ENCODE measurements at places on chromosomes 6 and 20.

DNA sequence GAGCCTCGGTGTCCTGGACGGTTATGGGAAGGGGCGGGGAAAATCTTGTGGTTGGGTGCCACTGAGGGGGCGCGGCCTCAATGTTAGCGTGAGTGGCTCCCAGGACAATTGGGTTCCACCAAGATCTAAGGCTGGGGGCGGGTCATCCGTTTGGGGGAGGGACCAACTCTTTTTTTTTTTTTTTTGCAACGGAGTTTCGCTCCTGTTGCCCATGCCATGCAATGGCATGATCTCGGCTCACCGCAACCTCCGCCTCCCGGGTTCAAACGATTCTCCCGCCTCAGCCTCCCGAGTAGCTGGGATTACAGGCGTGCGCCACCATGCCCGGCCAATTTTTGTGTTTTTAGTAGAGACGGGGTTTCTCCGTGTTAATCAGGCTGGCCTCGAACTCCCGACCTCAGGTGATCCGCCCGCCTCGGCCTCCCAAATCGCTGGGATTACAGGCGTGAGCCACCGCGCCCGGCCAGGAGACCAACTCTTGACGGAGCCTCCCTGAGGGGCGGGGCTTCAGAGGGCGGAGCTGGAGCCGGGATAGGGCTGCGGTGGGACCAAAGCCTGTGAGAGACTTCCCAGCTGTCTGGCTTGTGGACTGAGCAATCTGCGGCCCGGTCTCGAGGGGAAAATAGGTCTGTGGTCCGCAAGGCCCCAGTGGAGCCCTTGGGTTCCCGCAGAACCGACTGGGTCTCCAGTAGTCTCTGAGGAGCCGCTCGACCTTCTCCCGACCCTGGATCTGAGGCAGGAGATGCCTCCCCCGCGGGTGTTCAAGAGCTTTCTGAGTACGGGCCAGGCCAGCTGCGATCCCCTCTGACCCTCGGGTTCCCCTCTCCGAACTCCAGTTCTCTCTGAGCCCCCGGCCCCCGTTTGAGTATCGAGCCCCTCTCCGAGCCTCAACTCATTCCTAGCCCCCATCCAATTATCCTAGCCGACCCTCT, 1.1 kb downstream of the SPAG4 start:
- DNase-seq: peak; percentile 91

GRCh38 chr6:105874835-105875626, 211.1 kb upstream of the PRDM1 start:
- no peak for DNase-seq

- DNase-seq: no peak
These were observed 38.3 kb upstream of the SMLR1 start for GRCh38 chr6:130788954-130789353.

DNA sequence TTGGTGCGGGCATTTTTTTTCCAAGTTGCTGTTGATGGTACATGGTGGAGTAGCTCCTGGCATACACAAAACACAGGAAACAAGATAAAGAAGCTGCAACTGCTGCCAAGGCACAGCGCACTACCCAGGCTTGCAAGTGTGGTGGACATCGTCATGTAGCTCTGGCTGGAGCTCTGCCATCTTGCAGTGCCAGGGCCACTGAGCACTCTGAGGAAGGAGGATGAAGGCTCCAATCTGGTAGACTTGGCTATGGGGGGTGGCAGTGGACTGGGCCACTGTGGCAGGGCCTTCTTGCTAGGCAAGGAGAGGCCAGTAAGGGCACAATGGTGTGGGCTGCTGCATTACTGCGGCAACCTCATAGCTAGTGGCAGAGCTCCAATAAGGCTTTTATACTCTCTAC, 263.5 kb downstream of the CENPW start:
- no peak for DNase-seq

- no peak for DNase-seq
These were observed 111.0 kb downstream of the SOBP start for GRCh38 chr6:107600936-107601335.

- DNase-seq: no peak
These were observed 11.3 kb downstream of the NT5E start for GRCh38 chr6:85460921-85461797.

DNA sequence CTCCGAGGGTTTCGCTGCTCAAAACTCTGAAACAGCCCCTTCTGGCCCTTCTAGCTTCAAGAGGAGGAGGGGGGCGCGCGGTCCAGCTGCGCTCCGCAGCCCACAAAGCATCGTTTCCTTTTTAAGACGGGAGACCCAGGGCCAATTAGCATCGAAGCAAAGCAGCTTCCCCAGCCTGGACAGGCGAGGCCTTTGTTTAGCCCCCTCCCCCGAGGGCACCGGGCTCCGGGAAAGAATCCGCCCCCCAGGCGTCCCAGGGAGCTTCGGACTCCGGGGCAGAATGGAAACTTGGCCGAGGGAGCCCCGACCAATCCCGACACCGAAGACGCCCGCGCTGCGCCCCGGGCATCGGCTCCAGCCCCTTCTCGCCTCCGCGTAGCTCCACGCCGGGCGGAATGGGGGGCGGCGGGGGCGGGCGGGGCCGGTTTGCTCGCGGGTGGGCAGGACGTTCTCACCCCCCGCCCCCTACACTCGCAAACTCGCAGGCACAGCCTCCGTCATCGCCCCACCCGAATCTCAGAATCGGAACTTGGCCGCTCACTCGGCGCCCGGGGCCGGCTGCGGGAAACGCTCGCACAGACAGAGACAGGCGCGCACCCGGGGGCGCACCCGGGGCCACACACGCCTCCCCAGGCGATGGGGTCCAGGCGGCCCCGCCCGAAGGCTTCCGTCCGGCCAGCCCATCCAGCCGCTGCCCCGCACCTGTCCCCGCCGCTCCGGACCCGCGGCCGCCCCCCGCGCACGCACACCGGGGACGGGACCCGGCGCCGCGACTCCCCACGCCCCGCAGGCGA, 628 bp downstream of the NKAIN4 start:
- DNase-seq: peak; percentile 29

DNA sequence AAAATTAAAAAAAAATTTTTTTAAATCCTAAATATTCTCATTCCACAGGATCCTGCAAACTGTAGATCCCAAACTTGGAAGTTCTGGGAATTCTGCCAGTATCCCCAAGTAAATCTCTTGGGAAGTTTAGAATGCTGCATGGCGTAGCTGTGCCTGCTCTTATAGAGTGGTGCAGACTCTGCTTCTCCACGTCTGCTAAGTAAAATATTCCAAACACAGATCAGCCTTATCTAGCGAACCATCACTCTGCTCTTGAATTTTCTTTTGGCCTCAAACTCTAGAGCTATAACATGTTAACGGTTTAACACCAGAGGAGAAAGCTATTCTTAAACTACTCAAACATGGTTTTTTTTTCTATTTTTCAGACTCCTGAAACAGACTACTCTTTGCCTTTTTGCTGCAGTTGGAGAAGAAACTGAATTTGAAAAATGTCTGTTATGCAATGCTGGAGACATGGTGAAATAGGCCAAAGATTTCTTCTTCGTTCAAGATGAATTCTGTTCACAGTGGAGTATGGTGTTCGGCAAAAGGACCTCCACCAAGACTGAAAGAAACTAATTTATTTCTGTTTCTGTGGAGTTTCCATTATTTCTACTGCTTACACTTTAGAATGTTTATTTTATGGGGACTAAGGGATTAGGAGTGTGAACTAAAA, 138.5 kb upstream of the AKAP12 start:
- no peak for DNase-seq

GRCh38 chr6:77548662-77549366, 85.5 kb upstream of the HTR1B start:
- no peak for DNase-seq

DNA sequence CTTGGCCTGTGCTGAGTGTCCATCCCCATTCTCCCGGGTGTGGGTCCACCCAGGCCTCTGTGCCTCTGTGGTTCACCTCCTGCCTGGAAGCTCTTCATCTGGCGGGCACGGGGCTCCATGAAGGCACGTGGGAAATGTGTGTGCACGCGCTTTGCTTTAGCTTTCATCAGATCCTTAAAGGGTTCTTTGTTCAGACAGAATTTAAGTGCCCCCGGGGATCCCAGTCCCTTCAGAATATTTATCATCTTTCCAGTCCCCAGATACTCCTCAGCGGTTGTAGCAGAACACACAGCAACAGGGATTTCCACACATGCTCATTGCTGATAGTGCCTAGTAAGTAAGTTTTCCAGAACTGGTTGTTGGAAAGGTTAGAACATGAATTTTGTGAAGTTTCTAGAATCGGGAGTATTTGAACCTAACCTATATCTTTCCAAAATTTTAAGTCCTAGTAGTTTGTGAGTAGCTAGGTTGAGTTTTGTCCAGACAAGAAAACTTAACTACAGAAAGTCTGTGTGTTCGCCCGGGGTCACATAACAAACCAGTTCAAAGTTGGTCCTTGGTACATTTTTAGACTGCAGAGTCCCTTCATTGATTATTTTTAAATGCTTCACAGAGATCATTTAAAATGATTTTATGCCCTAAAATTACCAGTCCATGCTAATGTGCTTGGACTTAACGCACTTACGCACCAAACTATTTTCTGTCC, 67.7 kb downstream of the RPP40 start:
- DNase-seq: peak; percentile 17

GRCh38 chr6:68651011-68651985, 16.2 kb downstream of the ADGRB3 start:
- peak; percentile 23 for DNase-seq

DNA sequence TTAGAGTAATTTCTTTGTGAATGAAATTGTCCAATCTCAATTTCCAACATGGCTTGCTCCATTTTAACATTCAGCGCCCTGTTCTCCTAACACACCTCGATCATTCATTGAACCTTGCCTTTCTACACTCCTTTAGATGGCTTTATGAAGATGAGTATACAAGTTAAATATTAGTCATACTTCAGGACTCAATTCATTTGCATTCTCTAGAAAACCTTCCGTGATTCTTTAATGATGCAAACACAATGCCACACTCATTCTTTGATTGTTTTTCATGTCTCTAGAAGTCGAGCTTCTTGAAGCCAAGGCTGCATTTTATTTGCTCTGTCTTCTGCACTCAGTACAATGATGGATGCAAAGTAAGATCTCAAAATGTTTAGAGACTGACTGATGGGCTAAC, 641.2 kb downstream of the DOK5 start:
- no peak for DNase-seq

- no peak for DNase-seq
These were observed 39.6 kb upstream of the BCAS1 start for GRCh38 chr20:54110041-54110440.

DNA sequence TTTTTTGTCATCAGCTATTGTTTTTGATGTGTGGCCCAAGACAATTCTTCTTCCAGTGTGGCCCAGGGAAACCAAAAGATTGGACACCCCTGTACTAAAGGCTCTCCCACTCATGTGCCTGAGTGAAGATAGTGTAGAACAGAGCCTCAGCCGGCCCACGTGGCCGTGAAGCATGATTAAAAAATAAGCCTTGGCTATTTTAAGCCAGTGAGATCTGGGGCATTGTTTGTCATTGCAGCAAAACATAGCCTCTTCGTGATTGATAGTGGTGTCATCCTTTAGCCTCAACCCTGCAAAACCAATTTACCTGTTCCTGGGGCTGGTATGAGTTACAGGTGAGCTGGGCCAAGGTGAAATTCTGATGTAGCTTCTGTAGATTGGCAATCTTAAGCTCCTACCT, 85.3 kb downstream of the TULP4 start:
- DNase-seq: no peak

- no peak for DNase-seq
These were observed 89.3 kb downstream of the HTR1B start for GRCh38 chr6:77373955-77374354.

GRCh38 chr6:11458509-11458908, 79.0 kb upstream of the TMEM170B start:
- DNase-seq: no peak

GRCh38 chr6:159068904-159069578, 24.2 kb upstream of the TAGAP start:
- DNase-seq: no peak

GRCh38 chr6:24660105-24660504, 6.6 kb downstream of the TDP2 start:
- DNase-seq: no peak

DNA sequence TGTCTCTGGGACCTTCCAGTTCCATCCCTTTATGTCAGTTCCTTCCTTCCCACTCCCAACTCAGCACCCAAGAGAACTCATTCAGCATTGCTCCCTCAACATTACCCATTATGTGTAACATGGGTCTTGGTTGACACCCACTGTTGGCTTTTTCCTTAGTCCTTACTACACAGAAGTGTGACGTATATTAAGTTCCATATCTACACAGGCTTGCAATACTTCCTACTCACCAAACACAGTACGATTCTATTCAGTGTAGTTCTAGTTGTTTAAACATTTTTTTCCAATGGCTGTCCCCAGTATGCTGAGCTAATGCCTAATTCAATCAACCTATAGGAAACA, 37.7 kb downstream of the ARHGAP18 start:
- no peak for DNase-seq

DNA sequence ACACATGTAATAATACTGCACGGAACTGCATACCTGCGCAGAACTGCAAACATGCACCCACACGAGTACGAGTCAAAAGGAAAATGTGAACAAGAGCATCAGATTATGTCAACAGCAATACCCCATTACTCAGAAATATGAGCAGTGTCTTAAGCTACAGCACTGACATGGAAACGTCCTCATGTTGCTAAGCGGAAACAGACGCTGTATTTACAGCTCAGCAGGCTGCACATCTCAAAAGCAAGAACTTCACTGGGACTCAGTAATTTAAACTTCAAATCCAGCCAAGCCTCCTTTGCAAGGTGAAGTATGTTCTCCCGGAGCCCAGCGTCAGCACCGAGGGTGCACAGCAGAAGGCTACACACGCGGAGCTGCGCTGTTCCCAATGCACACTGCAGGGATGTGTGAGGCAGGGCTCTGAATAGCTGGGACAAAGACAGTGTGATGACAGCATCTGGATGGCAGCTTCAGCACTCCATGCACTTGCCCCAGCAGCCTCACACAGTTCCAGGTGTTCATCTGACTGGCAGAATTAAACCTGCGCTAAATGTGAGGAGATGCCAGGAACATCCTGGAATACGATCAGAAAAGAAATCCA, 202.8 kb downstream of the WDR27 start:
- no peak for DNase-seq

- DNase-seq: peak; percentile 15
These were observed 67.5 kb downstream of the KCNQ5 start for GRCh38 chr6:72689107-72689954.

- no peak for DNase-seq
These were observed 6.7 kb upstream of the RBM38 start for GRCh38 chr20:57384486-57384885.

- DNase-seq: no peak
These were observed 52.6 kb downstream of the ANKRD60 start for GRCh38 chr20:58175836-58176235.

- DNase-seq: no peak
These were observed 45.0 kb upstream of the IRF4 start for GRCh38 chr6:346386-347030.

GRCh38 chr6:151335930-151336329, 55.4 kb downstream of the ZBTB2 start:
- DNase-seq: no peak
